ENCODE measurements at places on chromosomes 6 and 20.

GRCh38 chr6:25883991-25884390, 9.9 kb upstream of the SLC17A3 start:
- DNase-seq = no peak

DNA sequence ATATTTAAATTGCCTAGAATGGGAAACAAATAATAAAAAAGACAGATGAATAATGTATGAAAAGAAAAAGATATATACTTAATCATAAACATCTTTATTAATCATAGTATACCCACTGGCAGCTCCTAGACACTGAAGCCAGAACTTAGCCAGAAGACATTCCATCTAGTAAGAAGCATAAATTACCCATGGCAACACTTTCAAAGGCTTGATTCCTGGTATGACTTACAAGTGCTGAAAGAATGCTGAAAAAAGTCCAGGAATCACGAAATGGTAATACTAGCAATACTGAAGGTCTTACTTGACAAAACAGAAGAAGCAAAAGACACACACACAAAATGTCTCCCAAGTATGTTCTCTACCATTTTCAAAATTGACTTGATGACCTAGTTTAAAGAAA, 38.0 kb downstream of the RWDD2A start:
- DNase-seq = no peak

DNA sequence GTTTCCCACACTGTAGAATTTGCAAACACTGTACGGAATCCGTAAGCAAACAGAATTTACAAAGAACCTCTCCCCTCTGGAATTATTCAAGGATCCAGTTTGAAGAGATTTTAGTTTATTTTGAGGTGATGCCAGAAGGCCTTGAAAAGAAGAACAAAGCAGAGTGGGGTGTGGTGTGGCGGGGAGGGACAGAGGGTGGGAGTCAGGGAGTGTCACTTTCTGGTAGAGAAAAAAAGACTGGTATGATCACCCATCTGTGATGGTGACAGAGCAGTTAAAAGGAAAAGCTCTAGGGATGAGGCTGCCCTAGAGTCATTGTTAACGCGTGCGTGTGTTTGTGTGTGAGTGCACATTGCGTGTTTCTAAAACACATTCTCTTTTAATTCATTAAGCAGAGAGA, 97.0 kb upstream of the F13A1 start:
- no peak for DNase-seq

DNA sequence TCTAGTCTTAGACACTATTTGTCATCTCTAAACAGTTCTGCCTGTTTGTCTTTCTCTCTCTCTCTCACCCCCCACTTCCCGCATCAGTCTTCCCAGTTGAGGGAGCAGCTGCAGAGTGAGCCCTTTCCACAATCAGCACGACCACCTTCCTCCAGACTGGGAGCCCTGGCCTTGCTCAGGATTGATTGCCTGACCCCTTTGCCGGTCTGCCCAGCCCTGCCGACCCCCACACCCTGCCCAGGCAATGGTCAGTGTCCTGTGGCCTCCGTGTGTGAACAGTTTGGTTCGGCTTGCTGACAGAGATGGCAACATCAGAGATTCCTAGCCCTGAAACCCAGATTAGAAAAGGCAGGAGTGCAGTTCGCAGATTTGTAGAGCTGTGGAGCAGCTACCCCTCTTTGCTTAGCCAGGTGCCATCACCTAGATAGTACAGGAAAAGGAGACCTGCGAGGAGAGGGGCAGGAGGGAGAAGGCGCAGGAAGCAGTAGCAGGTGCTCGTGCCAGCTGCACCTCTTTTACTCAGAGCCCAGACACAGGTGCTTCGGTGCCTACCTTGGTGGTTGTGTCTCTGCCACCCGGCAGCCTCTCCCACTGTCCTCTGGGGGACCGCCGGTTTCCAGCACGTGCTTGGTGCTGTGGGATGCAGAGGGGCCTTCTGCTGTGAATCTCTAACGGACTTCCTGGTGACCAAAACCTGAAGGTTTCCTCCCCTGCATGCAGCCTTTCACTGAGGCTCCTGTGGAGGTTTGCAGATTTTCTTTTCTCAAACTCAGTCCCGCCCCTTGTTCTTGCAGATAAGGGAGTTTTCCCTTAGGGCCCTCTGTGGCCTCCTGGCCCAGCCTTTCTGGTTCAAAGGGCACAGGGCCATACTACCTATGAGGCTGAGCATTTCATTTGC, 92.4 kb downstream of the SCML4 start:
- no peak for DNase-seq

DNA sequence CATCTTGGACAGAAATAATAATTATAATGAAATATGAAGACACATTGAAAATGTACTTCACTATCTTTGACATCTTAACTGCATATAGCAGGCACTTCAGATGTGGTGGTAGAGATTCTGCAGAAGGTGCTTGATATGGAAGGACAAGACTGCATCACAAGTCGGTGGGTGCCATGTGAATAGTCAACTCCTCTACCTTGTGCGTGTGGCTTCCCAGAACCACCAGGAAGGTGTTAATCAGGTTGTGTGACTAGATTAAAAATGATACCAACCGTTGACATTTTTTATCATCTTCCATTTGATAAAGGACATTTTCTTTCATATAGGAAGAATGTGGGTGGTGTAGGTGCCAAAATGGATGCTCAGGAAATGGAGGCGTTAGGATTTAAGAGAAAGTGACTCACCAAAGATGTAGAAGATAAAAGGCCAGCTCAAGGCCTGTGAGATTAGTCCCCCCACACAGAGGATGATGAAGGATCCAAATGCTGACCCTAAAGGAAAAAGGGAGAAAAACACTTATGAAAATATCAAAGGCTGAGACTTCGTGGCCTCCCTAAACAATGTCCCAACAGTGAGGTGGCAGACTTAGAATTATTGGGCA, 12.3 kb downstream of the SLC17A2 start:
- no peak for DNase-seq

DNA sequence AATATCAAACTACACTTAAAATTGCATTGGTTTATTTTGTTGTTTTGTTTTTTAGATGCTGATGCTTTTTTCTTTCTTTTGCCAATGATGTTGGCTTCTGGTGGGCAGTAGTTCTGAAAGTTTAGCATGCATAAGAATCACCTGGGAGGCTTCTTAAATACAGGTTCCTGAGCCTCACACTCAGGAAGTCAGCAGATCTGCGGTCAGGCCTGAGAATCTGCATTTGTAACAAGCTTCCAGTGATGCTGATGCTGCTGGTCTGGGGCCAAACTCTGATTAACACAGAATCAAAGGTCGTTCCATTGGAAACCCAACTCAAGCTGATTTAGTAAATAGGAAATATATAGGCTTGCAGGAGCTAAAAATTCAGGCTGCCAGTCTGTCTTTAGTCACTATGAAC, 412.9 kb upstream of the SPTLC3 start:
- no peak for DNase-seq

DNA sequence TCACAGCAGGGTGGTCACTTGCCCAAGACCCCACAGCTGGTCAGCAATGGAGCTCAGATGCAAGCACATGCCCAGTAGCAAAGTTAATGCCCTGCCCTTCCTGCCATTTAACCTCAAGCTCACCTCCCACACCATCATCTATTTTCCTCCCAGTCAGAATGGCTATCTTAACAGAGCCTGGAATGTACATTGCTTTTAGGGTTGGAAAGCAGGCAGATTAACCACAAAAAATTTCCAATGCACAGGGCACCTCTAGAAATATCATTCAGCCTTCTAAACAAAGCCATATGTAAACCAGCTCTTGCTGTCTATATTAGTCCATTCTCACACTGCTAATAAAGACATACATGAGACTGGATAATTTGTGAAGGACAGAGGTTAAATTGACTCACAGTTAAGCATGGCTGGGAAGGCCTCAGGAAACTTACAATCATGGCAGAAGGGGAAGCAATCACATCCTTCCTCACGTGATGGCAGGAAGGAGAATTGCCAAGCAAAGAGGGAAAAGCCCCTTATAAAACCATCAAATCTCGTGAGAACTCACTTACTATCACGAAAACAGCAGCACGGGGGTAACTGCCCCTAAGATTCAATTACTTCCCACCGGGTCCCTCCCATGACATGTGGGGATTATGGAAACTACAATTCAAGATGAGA, 106.9 kb downstream of the FYN start:
- no peak for DNase-seq

GRCh38 chr6:13794184-13794583, 20.2 kb downstream of the MCUR1 start:
- DNase-seq = no peak

GRCh38 chr6:137851669-137852068, 15.4 kb upstream of the TNFAIP3 start:
- no peak for DNase-seq

GRCh38 chr6:144543006-144543871, 258.1 kb downstream of the UTRN start:
- no peak for DNase-seq

DNA sequence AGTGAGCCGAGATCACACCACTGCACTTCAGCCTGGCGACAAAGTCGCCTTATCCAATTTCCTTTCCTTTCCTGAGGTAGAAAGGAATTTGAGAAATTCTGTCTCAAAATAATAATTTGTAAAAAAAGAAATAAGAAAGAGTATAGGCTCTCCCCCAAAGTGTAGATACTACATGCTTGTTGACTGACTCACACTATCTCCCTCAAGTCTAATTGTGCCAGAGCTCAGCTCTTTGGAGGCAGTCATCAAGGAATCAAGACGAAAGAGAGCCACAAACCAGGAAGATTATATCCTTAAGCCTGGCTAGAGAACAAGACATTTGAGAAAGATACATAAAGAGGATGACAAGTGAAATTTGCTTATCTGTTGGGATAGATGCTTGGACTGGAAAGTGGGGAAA, 3.7 kb upstream of the FKBPL start:
- DNase-seq = no peak

DNA sequence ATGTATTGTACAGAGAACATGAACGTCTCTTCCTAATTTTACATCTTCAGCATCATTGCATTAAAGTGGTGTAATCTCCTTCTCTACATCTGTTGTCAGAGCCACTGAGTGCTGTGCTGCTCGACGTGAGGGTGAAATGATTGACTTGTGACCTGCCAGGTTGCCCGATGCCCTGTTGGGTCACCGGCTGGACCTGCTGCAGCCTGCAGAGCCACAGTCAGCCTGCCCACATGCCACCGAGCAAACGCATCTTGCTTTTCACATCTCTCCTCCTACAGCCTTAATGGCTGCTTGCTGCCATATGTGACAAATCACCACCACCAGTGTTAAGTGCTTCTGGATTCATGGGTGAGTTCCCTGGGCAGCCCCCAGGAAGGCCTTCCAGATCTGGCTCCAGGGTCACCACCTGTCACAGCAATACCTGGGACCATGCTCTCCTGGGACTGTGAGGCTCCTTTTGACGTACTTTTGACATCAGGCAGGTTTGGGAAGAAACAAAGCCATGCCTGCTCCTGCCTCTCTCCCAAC, 80.3 kb downstream of the ASXL1 start:
- DNase-seq = no peak

DNA sequence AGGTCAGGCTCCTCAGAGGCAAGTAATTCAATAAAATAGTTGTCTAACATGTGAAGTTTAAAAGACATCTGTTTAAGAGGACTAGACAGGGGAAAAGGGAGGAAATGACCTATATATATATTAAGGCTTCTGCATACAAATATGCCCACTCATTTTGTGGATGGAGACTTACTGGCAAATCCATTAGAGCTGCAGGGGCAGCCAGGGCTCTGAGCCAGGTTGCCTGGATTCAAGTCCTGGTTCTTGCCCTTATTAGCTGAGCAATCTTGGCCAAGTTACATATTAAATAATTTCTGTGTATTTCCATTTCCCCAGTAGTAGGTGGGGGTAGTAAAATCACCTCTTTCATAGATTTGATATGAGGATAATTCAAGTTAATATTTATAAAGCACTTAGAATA, 287.0 kb upstream of the RIMS1 start:
- no peak for DNase-seq

GRCh38 chr6:78810698-78811097, 56.7 kb upstream of the IRAK1BP1 start:
- DNase-seq = no peak

GRCh38 chr6:38077488-38078030, 258.0 kb downstream of the ZFAND3 start:
- no peak for DNase-seq

GRCh38 chr6:144232832-144233230, 52.3 kb upstream of the UTRN start:
- DNase-seq = no peak

DNA sequence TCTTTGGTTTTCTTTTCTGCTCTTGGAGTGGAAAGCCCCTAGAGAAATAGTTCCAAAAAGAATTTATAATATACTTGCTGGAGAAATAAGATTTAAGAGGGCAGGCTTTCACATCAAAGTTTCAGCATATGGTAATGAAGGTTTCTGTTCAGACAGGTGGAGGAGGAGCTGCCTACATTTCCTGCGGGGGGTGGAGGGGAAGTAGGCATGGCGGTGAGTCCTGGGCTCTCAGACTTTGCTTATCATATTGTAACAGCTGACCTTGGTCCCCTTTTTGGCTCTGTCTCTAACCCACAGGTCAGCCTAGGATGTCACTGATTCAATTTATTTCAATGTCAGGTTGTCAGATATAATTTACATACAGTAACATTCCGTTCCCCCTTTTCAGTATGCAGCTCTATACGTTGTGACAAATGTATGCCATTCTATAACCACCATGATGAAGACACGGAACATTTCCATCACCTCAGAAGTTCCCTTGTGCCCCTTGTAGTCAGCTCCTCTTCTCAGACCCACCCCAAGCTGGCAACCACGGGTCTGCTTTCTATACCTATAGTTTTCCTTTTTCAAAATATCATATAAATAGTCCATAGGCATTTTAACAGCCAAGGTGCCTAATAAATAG, 77.6 kb upstream of the GGTLC1 start:
- DNase-seq = no peak

- DNase-seq = no peak
Observed at GRCh38 chr20:4797275-4797674, 75.6 kb downstream of the PRND start.

DNA sequence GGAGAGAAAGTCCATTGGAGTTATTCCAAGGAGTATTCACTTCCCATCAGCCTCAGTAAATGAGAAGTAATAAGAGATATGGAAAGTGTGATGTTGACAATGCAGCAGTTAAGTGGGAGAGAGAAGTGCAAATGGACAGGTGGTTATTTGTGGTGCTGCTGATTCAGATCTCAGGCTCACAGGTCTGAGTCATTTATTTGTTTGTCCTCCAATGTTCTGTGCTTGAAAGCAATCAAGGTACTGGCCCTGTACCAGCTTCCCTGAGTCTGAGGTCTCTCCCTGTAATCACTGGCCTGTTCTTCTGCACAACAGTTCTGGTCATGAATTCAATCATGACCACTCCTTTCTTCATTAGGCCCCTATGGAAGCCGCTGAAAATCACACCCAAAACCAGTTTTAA, 827.7 kb downstream of the MAFB start:
- no peak for DNase-seq

DNA sequence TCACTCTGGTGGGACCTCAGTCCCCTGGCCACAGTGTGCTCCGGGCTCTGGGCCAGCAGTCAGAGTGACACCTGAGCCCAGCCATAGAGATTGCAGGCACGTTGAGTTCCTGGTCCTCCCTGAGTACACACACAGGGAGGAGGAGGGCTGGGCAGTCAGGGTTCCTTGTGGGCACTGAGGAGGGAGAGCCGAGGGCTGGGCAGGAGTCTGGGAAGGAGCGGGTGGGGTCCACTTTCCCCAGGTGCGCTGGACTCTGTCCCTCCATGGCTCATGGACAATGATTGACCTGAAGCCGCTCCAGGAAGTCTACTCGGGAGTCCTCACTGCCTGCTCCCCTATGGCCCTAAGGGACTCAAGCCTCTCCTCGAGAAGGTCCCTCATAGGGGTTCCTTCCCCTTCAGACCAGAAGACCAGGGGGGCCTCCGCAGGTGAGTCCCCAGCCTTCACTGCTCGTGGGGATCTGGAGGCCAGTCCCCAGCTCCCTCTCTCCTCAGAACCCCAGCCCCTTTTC, 1.1 kb downstream of the SLC44A4 start:
- DNase-seq = no peak

GRCh38 chr20:9758752-9759151, 80.1 kb downstream of the PAK5 start:
- no peak for DNase-seq
